Mesangial cell (primary cell): ENCODE measurements at places on chromosomes 6 and 20. TPM values are rescaled to one million over a fixed set of nuclear protein-coding genes. Genes with fewer than 3 reads are reported as not detected.

CCR6 gene
- total RNA-seq, result not detected in 2 replicates

PRSS16 gene
- total RNA-seq, result 2.0 and 4.1 TPM in 2 replicates

BHLHE23 gene
- total RNA-seq, result not detected in 2 replicates

GRIK2 gene
- 1.0 and 1.1 TPM in 2 replicates for total RNA-seq

BPIFA1 gene
- not detected in 2 replicates for total RNA-seq

SPATA25 gene
- 0.16 and 1.1 TPM in 2 replicates for total RNA-seq

NRSN1 gene
- total RNA-seq, result not detected in 2 replicates

CNKSR3 gene
- total RNA-seq, result 4.7 and 16.0 TPM in 2 replicates

DYNLT2 gene
- total RNA-seq, result 0.63 and 0.65 TPM in 2 replicates

AKAP7 gene
- total RNA-seq, result 1.1 and 2.7 TPM in 2 replicates

DOK5 gene
- total RNA-seq, result 1.3 and 6.2 TPM in 2 replicates

SLC44A4 gene
- 1.9 TPM in 1 of 2 replicates, not detected in the other for total RNA-seq

SIRPG gene
- not detected in 2 replicates for total RNA-seq

BPIFB4 gene
- not detected in 2 replicates for total RNA-seq

FNDC1 gene
- total RNA-seq, result 0.16 and 0.38 TPM in 2 replicates

FOXQ1 gene
- 0.38 TPM in 1 of 2 replicates, not detected in the other for total RNA-seq

SNPH gene
- total RNA-seq, result 6.8 and 8.6 TPM in 2 replicates

MACROD2 gene
- 0.49 and 1.4 TPM in 2 replicates for total RNA-seq

TMEM244 gene
- not detected in 2 replicates for total RNA-seq

PRKN gene
- 0.49 and 4.4 TPM in 2 replicates for total RNA-seq

NHSL1 gene
- 9.3 and 11.8 TPM in 2 replicates for total RNA-seq

RSPO4 gene
- total RNA-seq, result 0.13 and 0.16 TPM in 2 replicates

TP53TG5 gene
- total RNA-seq, result not detected in 2 replicates

KCNK16 gene
- total RNA-seq, result not detected in 2 replicates

TMEM242 gene
- 3.4 and 4.2 TPM in 2 replicates for total RNA-seq

FRK gene
- total RNA-seq, result 1.6 and 3.0 TPM in 2 replicates

RSPO3 gene
- 0.16 and 0.25 TPM in 2 replicates for total RNA-seq

CLDN20 gene
- total RNA-seq, result not detected in 2 replicates

HLA-G gene
- not detected in 2 replicates for total RNA-seq

ZNF165 gene
- 0.89 and 1.1 TPM in 2 replicates for total RNA-seq
